ENCODE measurements at places on chromosomes 2 and 18.

- DNase-seq, result peak; percentile 75
Observed at GRCh38 chr2:25228848-25229278, 60.5 kb upstream of the POMC start.

- DNase-seq, result peak; percentile 66
Observed at GRCh38 chr2:23384551-23385343, at the start of gene KLHL29. Gene KLHL29 (plus strand): TSS chr2:23385179. CDS start chr2:23562197, 177,018 bp downstream.

- no peak for DNase-seq
Observed at GRCh38 chr2:23624378-23624777, 239.4 kb downstream of the KLHL29 start.

DNA sequence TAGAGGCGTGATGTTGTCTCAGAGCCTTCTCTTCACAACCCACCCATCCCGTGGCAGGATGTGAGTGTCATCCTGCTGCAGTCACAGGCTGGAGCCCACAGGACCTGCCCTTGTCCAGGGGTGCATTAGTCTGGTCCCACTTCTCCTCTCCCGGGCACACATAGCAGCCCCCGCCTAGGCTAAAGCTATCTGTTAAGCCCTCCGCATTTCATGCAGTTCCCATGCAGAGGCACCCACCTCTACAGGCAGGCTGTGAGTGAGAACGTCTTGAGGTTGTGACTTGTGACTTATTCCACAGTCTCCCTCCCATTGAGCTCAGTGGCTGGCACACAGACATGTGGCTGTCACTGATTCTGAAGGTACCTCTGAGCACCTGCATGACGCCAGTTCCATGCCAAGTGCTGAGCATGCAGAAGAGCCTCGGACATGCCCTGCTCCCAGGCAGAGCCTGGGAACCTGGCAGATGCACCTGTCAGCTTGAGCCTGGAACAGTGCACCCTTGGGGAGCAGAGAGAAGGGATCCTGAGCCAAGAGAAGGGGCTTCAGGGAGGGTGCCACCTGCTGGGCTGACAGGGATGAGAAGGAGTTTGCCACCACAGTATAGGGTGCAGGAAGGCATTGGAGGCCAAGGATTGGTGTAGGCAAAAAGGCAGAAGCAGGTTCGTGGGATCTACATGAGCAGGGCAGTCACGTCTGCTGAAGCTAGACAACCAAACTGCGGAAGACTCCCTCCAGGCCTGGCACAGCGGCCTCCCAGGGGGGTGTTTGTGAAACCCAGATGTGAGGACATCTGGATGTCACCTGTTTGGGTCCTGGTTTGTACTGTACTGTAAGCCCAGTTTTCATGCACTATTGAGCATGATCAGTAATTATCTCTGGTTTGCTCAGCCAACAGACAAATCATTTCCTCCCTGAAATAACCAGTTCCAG lies 213.6 kb downstream of the GLI2 start:
- no peak for DNase-seq

GRCh38 chr2:220143336-220143735 lies 515.9 kb downstream of the SLC4A3 start:
- peak; percentile 85 for DNase-seq

GRCh38 chr2:226725126-226725860 lies 74.3 kb downstream of the IRS1 start:
- DNase-seq, result no peak

GRCh38 chr2:20671036-20671735 lies 4.2 kb downstream of the GDF7 start:
- DNase-seq, result no peak

DNA sequence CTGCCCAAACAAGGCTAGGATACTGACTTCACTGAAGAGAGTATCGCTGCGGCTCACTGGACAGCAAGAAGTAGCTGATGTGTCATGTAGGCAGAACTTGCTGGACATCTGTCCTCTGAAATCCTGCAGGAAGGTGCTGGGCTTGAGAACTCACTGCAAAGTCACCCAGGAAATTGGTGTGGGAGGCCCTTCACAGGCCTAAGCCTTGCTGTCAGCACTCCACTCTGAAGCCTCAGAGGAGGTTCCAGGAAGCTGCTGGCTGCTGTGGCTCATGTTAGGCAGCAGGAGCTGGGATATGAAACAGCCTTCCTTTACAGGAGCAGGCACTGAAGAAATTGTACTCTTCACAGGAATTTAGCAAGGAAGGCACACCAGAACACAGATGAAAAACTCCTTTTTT lies 88.3 kb upstream of the CCDC68 start:
- peak; percentile 7 for DNase-seq

DNA sequence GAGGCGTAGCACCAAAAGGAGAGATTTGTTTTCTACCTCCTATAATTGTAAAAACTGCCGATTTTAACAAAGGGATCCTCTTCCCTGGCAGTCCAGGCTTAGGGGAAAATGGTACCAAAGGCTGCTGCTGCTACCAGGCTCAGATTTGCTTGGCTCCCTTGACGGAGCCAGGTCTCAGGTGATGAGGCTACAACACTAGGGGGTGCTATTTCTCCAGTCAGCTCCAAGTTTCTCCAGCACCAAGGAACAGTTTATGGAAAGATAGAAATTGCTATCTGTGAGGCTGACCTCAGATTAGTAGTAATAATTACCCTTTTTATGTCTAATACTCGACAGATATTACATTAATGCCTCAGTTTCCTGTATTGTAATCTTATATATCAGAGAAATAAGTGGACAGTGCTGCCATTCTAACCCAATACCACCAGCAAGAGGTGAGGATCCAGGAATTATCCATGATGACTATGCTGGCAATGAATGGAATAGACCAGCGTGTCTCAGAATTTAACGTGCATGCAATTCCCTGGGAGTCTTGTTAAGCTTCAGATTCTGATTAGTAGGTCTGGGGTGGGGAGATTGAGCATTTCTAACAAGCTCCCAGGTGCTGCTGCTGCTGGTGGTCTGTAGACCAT lies 111.3 kb downstream of the ESCO1 start:
- peak; percentile 65 for DNase-seq

DNA sequence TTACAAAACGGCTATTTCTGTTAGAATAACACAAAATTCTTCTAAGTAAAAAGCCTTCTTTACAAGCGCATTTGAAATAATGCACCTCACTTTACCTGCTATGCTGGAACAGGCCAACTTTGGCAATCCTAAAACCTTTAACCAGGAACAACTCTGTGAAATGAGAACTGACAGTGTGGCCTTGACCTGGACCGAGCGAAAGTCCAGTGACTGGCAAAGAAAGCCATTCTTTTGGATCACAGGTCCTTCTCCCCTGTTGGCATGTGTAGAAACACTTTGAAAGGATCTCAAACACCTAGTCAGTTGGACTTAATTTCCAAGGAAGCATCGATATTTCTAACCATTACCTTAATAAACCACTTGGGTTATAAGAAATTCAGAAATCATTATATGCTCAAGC lies 21.2 kb downstream of the MAPRE2 start:
- no peak for DNase-seq

DNA sequence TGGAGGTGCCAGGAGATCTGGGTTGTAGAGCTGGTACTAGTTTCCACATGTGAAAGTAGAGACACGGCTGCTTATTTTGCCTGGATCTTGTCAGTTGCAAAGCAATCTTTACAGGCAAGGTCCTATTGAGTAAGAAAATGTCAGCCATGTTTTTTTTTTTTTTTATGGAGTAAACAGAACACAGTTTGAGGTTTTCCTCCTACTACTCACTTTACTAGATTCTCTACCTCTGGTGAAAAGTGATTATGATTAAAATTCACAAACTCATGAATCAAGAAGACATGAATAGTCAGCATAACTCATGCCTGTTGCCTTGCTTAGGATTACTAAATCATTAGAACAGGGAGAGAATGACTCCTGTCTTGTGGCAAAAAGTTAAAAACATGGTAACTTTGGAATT lies 70.1 kb upstream of the PNPT1 start:
- no peak for DNase-seq

DNA sequence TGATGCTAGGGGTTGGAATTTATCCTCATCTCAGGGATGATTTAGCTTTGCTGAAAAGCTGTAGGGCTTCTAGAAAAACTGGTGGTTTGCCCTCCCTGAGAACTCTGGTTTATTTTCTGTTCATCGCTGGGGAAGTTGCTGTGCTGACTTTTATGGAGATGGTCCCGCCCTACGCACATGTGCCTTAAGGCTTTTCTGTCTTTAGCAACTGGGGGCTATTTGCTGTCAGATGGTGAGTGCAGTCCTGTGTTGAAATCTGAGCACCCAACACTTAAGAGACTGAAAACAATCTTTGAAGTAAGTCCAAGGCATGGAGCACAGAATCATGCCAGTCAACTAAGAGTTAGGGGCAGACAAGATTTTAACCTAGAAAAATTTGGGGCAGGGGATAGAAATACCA lies 2148.4 kb upstream of the CELF4 start:
- no peak for DNase-seq

GRCh38 chr2:65974067-65974723 lies 460.7 kb upstream of the MEIS1 start:
- no peak for DNase-seq

GRCh38 chr2:224780823-224781222 lies 64.7 kb upstream of the CCDC195 start:
- no peak for DNase-seq

DNA sequence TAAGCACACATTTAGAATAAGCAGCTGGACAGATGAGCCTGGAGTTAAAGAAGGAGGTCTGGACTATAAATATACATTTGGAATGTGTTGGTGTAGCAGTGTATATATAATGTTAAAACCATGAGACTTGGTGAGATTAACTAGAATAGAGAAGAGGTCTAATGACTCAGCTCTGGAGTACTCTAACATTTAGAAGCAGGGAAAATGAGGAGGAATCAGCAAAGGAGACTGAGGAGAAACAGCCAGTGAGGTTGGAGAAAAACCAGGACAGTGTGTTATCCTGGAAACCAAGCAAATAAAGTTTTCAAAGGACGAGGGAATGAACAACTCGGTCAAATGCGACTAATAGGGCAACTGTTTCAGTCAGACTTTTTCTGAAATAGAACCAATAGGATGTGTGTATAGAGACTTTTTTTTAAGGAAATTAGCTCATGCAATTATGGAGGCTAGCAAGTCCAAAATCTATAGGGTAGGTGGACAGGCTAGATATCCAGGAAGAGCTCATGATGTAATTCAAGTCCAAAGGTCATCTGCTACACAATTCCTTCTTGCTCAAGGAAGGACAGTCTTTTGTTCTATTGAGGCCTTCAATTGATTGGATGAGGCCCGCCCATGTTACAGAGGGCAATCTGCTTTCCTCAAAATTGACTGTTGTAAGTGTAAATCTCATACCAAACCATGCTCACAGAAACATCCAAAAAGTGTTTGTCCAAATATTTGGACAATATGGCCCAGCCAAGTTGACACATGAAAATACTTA lies 10.8 kb upstream of the SESTD1 start:
- peak; percentile 58 for DNase-seq

- peak; percentile 79 for DNase-seq
Observed at GRCh38 chr2:69216535-69217332, 170.3 kb downstream of the GFPT1 start.

- no peak for DNase-seq
Observed at GRCh38 chr18:29071869-29072268, 894.9 kb upstream of the CDH2 start.

DNA sequence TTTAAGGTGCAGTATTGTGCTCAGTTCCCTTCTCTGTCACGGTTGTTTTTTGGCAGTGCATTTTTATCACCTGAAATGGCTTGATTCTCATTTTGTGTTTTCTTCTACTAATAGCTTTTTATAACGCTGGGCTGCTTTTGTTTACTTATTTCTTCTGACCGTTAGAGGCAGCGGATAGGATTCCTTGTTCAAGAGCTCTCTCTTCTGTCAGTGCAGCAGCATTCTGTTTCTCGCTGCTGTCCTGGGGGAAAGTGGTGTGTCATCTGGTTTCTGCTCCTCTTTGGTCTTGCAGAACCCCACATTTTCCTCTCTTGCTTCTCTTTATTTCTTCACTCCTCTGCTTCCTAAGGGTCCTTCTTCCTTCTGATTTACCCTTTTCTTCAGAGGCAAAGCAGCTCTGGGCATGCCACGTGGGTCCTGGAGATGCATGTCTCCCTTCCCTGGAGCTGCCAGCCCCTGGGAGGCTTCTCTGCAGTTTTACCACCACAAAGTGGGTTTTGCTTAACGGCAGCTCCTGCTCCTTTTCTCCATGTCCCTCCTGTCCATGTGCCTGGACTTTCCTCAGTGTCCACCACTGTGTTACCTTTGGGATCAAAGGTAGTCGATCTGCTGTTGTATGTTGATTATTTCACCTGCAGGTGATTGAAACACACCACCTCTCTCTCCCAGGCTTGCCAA lies 47.3 kb upstream of the SNTG2 start:
- DNase-seq, result no peak

DNA sequence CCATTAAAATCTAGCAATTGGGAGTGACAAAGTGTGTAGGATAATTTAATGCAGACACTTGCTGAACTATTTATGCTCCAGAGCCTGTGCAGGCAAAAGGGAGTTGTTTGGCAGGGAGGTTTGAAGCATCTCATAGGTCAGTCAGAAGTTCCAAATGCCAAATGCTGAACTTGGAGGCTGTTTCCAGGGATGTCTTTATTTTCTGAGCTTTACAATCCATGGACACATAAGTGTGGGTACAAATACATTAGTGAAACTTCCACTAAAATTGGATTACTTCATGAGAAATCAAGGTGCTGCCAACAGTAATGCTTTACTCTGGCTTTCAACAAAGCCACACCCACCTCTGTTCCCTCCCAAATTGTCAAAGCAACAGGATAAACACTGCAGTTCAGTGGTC lies 422.1 kb upstream of the SETBP1 start:
- DNase-seq, result no peak

GRCh38 chr2:105943977-105944376 lies 199.3 kb downstream of the NCK2 start:
- DNase-seq, result no peak
